ENCODE measurements at places on chromosomes 5 and 9.

GRCh38 chr5:107449369-107449768, 221.4 kb downstream of the EFNA5 start:
- DNase-seq: no peak

DNA sequence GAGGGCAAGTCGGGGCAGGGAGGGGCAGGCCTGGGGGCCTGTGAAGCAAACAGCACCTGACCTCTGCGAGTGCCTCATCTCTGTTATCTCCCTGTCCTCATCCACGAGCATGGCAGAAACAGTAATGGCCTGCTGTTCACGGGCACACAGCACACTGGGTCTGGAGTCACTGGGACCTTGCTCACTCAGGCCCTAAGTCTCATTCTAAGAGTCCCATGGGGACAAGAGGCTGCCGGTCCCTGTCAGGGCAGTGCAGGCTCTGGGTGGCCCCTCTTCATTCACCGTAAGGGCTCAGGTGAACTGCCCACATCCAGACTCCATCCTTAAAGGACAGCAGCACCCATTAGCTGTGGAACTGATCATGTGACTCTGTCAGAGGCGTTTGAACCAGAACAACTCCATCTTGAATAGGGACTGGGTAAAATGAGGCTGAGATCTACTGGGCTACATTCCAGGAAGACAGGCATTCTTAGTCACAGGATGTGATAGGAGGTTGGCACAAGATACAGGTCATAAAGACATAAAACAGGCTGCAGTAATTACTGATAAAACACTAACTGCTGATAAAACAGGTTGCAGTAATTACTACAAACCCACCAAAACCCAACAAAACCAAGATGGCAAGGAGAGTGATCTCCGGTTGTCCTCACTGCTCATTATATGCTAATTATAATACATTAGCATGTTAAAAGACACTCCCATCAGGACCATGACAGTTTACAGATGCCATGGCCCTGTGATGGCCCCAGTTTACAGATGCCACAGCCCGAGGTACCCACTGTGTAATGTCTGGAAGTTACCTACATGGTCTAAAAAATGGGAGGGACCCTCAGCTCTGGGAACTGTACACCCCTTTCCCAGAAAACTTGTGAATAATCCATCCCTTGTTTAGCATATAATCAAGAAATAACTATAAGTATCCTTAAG, 28.7 kb downstream of the BICD2 start:
- no peak for DNase-seq

DNA sequence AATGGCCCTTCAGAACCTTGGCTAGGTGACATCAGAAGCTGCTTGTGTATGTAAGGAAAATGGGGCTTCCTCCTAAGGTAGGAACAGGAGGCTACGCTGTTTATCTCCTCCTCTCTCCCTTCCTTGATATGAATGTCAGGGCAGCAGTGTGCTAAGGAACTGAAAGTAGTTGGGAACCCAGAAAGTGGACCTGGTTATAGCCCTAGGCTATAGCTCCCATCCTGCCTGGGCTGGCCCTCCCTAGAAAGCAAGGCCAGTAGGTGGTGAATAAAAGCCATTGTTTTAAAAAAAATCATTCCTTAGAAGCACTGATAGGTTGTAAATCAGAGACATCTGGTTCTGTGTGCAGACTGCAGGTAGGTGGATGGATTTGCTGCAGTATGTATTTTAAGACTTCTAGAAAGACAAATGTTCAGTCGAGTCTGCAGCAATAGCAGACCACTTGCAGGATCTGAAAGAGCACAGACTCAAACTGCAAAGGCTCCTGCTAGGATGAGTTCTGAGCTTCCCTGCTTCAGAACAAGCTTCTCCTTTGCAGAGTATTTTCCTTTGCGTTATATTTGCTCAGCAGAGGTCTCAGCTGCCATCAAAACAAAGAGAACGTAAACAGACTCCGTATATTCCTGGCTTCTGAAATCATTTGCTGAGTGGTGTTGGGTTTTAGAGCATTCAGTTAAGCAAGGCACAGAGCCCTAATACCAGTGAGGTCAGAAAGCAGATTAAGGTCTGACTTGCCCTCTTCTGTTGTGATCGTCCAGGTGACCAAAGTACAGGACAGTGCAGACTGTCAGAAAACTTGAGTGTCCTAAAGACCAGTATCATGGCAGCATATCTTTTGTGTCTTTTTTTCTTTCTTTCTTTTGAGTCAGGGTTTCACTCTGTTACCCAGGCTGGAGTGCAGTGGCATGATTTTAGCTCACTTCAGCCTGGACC, 20.1 kb upstream of the CFAP157 start:
- DNase-seq: no peak

- no peak for DNase-seq
Observed at GRCh38 chr5:164059471-164059870, 554.1 kb downstream of the MAT2B start.

DNA sequence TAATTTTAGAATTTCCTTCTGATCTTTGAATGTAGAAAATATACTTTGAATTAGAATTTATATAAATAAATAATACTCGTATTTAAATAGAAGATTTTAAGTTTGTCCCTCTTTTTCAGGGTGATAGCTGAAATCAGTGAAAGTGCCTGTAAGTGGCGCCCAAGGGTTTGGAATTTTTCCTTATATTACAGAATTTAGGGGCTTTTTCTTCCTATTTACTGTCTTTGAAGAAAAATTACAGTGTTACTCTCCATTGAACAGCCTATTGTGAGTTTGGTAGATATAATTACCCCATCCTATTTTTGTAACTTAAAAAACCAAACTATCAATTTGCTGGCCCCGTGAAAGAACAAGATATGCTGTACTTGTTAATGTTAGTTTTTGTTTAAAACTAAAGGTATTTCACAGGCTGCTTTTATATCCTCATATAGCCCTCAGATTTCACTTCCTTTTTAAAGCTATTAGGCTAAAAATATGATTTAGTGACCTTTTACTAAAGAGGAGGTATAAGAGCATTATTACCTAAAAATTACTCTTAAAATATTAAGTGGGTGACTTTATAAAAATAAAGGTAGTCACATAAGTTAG, 3.2 kb downstream of the MAP3K1 start:
- DNase-seq: no peak

Data from HL-60 (cell line).